ENCODE measurements at places on chromosomes 5 and 9. TPM values are rescaled to one million over a fixed set of nuclear protein-coding genes. Genes with fewer than 3 reads are reported as not detected.

CCDC187 gene
- not detected for total RNA-seq

SHISAL2B gene
- not detected for total RNA-seq

DROSHA gene
- 98.1 TPM for total RNA-seq

ENTR1 gene
- 90.8 TPM for total RNA-seq

NTRK2 gene
- 0.23 TPM for total RNA-seq

SPATA31D4 gene
- not detected for total RNA-seq

NMUR2 gene
- not detected for total RNA-seq

DBH gene
- total RNA-seq = not detected

IL5 gene
- not detected for total RNA-seq

KCNV2 gene
- not detected for total RNA-seq

MLANA gene
- not detected for total RNA-seq

DMRT2 gene
- total RNA-seq = not detected

CDHR2 gene
- 0.72 TPM for total RNA-seq

ZNF883 gene
- not detected for total RNA-seq

BTNL8 gene
- total RNA-seq = not detected

PTGES gene
- 1.1 TPM for total RNA-seq

MARVELD2 gene
- total RNA-seq = 17.3 TPM

DOK3 gene
- 12.4 TPM for total RNA-seq

LVRN gene
- total RNA-seq = 0.08 TPM

MCTP1 gene
- 39.8 TPM for total RNA-seq

UHRF2 gene
- 17.2 TPM for total RNA-seq

LHX6 gene
- 0.62 TPM for total RNA-seq

TRPM3 gene
- not detected for total RNA-seq

AUH gene
- 7.7 TPM for total RNA-seq

AQP3 gene
- 1.0 TPM for total RNA-seq

PRUNE2 gene
- 0.18 TPM for total RNA-seq

Data from Panc1 (cell line).